Fibroblast of skin of right quadriceps (primary cell): ENCODE measurements at places on chromosomes 5 and 9.

- DNase-seq: no peak
Measured at GRCh38 chr9:137511758-137512463, 38.3 kb downstream of the PNPLA7 start.

- no peak for DNase-seq
Measured at GRCh38 chr5:16994565-16994964, 58.5 kb upstream of the MYO10 start.

GRCh38 chr5:136814619-136815378 is 449.5 kb upstream of the TRPC7 start:
- peak; percentile 88 for DNase-seq

GRCh38 chr9:27204578-27204977 is 92.4 kb downstream of the EQTN start:
- DNase-seq: no peak
